ENCODE measurements at places on chromosomes 2 and 18.

DNA sequence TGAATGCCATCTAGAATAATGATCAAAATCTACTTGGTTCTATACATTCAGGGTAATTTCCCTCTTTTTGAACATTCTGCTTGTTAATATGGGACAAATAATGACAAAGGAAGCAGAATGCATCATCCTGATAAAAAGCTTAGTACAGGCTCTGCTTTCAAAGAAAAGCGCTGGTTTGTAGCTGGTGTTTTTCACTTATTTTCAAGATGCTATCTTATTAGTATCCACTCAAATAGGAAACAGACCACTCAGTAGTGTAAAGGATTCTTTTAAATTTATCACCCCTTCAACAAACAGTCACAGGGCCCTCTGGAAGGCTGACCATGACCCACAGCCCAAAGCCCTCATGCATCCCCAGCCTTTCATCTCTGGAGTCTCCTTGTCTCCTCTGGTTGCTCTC is 18.0 kb upstream of the AFF3 start:
- DNase-seq: no peak

- peak; percentile 85 for DNase-seq
Observed at GRCh38 chr2:136324966-136325365, 207.0 kb upstream of the CXCR4 start.

DNA sequence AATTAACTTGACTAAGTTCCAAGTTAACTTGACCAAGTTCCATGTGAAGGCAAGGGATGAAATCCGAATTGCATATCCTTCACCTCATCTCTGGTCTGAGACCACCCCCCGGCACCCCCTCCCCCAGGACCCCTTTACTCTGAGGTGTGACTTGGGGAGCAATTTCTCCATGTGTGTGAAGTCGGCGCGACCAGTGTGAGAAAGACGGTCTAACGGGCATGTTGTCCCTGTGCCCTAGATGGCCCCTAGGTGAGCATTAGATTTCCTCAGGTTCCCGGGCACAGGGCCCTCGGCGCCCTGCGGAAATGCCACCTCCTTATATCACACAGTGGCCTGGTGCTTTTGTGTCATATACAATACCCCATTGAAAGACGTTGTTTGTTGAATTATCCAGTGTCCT is 137.1 kb downstream of the CTIF start:
- DNase-seq: no peak

- DNase-seq: no peak
Observed at GRCh38 chr2:141438536-141438935, 692.3 kb downstream of the LRP1B start.

- no peak for DNase-seq
Observed at GRCh38 chr2:48968011-48968410, 186.3 kb downstream of the FSHR start.

- no peak for DNase-seq
Observed at GRCh38 chr18:43382641-43383403, 105.5 kb upstream of the SYT4 start.

- no peak for DNase-seq
Observed at GRCh38 chr2:235098269-235098668, 146.5 kb downstream of the SH3BP4 start.

- DNase-seq: no peak
Observed at GRCh38 chr18:41763361-41763760, 191.7 kb upstream of the PIK3C3 start.

DNA sequence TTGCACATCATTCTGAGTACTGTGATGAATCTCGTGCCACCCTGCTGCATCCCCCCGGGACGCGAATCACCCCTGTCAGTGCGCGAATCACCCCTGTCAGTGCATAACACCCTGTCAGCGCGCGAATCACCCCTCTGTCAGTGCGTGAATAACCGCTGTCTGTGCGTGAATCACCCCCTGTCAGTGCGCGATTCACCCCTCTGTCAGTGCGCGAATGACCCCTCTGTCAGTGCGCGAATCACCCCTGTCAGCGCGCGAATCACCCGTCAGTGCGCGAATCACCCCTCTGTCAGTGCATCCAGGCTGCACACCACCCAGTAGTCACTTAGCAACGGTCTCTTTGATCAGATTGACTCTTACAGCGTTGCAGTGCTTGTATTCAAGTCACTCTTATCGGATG is 134.4 kb upstream of the TPO start:
- no peak for DNase-seq

- peak; percentile 65 for DNase-seq
Observed at GRCh38 chr18:5817816-5818215, 77.5 kb downstream of the TMEM200C start.

- DNase-seq: no peak
Observed at GRCh38 chr2:42979870-42980763, 187.7 kb upstream of the HAAO start.

- DNase-seq: no peak
Observed at GRCh38 chr2:140905083-140905781, 1225.6 kb downstream of the LRP1B start.

DNA sequence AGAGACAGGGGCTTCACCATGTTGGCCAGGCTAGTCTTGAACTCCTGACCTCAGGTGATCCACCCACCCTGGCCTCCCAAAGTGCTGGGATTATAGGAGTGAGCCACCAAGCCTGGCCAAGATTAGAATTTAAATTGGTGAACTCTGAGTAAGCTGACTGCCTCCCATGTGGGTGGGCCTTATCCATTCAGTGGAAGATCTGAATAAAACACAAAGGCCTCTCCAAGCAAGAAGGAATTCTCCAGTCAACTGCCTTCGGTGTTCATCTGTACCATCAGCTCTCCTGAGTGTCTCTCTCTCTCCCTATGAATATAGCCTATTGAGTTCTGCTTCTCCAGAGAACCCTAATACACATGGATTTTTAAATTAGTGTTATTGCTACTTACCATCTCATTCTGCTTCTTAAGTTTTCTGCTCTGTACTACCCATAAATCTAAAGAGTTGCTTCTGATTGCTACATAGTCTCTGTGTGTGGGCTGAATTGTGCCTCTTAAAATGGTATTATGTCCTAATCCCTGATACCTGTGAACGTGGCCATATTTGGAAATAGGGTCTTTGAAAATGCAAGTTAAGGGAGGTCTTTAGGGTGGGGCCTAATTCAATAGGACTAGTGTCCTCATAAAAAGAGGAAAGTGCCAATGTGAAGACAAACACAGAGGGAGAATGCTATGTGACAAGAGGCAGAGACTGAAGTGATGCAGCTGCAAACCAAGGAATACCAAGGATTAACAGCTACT is 36.3 kb downstream of the FBXO11 start:
- no peak for DNase-seq

DNA sequence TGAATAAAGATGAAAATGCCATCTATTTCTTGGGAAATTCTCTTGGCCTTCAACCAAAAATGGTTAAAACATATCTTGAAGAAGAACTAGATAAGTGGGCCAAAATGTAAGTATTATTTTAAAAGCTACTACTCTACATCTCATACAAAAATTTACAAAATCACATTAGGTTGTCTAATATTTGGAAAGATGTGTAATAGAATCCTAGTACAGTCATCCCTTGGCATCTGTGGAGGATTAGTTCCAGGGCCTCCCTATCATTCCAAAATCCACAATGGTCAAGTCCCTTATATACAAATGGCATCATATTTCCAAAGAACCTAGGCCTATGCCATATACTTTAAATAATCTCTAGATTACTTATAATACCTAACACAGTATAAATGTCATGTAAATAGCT is 41.2 kb downstream of the KYNU start:
- DNase-seq: no peak

DNA sequence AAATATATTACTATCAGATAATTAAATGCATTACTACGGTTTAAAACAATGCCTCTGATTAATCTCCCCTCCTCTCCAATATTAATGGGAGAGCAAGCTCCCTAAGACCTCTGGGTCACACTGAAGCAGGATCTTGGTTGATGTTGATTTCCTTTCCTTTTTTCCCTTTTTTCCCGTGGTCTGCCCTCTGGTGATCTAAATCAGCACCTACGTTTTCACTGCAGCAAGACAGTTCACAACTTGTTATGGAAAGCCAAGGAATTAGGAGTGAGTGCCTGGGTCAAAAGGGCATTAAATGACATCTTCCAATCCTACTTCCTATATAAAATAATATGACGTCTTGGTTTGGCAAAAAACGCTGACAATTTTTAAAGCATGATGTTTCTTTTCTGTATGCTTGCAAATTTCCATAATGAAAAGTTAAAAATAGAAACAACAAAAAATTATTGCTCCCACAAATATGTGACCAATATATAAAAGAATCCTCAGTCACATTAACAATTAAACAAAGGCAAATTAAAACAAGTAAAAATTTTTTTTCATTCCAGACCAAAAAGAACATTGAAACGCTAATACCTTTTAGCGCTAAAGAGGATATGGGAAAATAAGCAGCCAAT is 7.9 kb upstream of the CFAP36 start:
- DNase-seq: peak; percentile 48

All from inflammatory macrophage treated with lipopolysaccharide for 4 hours (primary cell).